Stimulated activated CD4-positive, alpha-beta T cell treated with anti-CD3 and anti-CD28 coated beads, Interleukin-12 subunit alpha, Interleukin-12 subunit beta, amount 100 ng/mL, for 24 hours (primary cell): ENCODE measurements at places on chromosomes 5 and 9.

DNA sequence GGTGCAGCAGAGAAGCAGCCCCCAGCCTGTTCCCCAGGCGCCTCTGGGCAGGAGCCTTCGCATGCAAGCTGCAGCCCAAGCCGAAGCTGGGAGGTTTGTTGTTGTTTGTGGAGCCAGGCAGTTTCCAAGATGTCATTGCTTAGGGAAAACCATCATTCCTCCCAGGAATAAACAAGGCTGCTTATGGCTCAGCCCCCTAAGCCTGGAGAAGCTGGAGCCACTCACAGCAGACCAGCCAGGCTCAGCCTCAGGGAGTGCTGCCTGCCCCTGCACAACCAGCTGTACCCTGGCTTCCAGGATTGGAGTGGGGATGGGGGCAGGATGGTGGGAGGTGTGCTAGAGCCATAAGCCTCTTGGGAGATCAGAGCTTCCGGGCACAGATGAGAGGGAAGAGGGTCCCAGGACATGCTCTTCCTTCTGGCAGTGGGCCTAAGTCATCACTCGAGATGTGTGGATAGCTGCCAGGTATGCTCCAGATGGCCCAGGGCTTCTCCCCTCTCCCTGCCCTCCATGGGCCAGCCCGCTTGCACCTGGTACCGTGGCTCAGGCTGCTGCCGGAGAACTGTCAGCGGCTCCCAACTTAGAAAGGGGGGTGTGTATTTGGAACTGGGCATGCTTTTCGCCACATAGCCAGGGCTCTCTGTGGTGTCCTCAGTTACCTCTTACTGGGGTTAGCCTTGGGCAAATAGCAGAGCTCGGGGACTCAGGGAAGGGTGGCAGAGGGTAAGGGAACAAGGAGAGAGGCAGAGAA is 105.2 kb downstream of the RGS3 start:
- DNase-seq: no peak

- no peak for DNase-seq
Observed at GRCh38 chr5:145158730-145159129, 676.4 kb downstream of the PRELID2 start.

DNA sequence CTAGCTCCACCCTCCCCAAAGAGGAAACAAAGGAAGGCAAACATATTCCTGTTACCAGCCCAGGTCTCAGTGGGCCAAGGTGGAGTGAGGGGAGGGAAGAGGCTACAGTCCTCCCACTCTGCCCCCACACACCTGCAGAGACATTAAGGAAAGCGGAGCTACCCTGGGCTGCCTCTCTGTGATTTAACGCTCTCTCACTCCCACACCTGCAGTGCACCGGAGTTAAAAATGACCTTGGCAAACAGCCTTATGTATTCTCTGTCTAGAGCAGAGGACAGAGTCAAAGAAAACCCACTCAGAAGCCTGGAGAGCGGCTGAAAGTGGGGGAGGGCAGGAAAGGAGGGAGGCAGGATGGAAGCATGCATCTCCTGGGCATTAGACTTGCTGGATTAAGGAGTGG is 32.7 kb downstream of the KCNIP1 start:
- no peak for DNase-seq

DNA sequence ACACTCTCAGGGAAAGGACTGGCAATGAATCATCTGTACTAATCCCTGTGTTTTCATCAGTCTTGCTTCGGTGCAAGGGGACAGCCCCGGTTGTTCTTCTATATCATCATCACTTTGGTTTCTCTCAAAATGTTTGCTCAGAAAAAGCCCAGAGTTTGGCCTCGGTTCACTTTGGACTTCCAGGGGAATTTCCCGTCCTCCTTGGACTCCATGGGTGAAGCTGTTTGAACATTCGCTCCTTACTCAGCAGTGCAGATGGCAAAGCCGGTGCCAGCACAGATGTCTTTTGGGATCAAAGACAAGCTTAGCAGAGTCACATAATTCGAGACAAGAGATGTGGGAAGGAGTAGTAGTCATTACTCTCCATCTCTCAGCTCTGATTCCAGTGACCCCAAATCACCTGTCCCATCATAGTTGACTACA is 69.8 kb upstream of the TNFSF8 start:
- peak; percentile 17 for DNase-seq

DNA sequence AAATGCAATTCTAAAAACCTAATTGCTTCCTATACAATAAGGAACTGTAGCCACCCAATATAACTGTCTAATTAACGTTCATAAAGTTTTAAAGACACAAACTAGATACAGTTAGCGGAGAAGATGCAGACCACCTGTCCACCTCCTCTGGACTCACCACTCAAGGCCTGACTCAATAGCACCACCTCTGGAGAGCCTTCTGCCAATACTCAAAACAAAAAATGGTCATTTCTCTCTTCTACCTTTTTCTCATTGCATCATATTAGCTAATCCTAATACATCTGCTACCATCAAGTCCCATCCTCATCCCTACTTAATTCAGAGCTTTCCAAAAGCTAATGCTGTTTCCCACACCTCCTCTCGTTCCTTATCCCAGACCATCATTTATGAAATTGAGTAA is 159.9 kb downstream of the MLLT3 start:
- DNase-seq: no peak

DNA sequence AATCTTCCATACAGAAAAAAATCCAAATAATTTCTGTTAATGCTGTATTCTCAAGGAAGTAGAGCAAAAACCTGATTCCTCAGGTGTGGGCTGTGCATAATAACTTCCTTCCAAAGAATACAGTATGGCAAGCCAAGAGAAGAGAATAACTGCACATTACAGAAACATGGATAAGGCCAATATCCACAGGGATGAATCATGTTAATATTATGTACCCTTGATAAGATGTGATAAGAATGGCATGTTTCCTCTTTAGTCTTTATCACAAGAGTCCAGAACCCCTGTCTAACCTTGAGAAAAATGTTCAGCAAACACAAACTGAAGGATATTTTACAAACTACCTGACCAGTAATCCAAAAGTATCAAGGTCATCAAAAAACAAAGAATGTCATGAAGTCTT is 795.8 kb downstream of the SEMA5A start:
- DNase-seq: no peak

GRCh38 chr5:75192804-75193203 is 43.9 kb downstream of the ANKRD31 start:
- DNase-seq: no peak
